ENCODE measurements at places on chromosomes 2 and 18.

DNA sequence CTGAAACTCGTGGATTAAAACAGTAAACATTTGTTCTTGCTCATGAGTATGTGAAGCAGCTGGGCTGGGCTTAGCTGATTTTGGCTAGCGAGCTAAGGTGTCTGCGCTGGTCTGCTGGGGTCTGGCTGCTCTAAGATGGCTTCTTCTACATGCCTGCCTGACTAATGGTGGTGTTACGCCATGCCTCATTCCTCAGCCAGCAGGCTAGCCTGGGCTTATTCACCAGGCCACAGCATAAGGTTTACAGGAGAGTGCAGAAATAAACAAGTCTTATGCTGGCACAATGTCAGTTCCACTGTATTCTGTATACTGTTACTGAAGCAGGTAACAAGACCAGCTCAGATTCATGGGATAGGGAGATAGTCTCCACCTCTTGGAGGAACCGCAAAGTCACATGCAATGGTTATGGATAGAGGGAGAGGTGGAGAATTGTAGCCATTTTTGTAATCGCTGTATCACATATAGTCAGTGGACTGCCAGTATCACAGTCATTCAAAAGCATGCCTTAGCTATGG is 80.0 kb downstream of the RHBDD1 start:
- DNase-seq, result no peak

GRCh38 chr2:166140932-166141331 is 13.1 kb upstream of the SCN1A start:
- no peak for DNase-seq

GRCh38 chr18:78758496-78758895 is 221.1 kb upstream of the SALL3 start:
- DNase-seq, result no peak

- DNase-seq, result no peak
Observed at GRCh38 chr18:9546468-9546867, 67.9 kb downstream of the PPP4R1 start.

All from MM.1S (cell line).